Uterus (tissue), 4 donors: ENCODE measurements at places on chromosomes 5 and 9.

DNA sequence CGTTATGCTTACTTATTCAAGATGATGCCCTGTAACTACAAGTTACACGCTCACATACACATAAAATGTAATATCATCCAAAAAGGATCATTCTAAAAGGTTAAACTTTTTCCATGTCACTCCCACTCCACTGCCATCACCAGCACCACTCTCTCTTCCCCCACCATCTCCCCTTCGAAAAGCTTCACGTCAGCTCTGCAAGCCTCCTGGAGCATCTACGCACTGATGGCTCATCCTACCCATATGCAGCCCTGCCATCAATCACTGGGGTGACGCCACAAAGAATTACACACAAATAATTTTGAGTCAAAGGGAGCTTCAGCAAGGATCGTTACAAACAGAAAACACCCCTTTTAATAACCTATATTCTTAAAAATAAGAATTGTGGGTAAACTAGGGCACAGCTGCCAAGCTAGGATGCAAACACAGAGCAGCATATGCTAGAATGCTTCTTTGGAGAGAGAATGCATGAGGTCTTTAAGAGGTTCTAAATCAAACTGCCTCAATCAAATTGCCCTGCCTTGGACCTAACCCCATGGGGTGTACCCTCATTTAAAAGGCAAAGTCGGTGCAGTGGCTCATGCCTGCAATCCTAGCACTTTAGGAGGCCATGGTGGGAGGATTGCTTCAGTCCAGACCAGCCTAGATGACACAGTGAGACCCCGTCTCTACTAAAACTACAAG lies 56.1 kb downstream of the SHB start:
- no peaks in the 10 kb centered on the region for H3K27me3 ChIP-seq
- H3K36me3 ChIP-seq = no peaks in the 10 kb centered on the region
- no peak overlapping the region for H3K27ac ChIP-seq
- H3K4me1 ChIP-seq = peaks cover 4% of the 10 kb centered on the region
- no peak for DNase-seq
- no peak overlapping the region for H3K4me3 ChIP-seq

- H3K4me1 ChIP-seq = no peaks in the 10 kb centered on the region
- H3K4me3 ChIP-seq = no peak overlapping the region
- H3K27me3 ChIP-seq = no peaks in the 10 kb centered on the region
- no peak overlapping the region for H3K27ac ChIP-seq
These were observed 16.8 kb downstream of the NIPAL4 start for GRCh38 chr5:157476702-157477408.

GRCh38 chr9:21141427-21141882 lies at the start of gene IFNW1:
Gene IFNW1, minus strand, starts transcription at chr9:21141832. Its CDS starts 262 bp downstream, at chr9:21141570.
- no peaks in the 10 kb centered on the region for H3K27me3 ChIP-seq
- H3K4me1 ChIP-seq = no peaks in the 10 kb centered on the region
- no peaks in the 10 kb centered on the region for H3K36me3 ChIP-seq
- H3K27ac ChIP-seq = no peak within 1 kb of the TSS

GRCh38 chr5:96569770-96570169 lies 92.4 kb upstream of the CAST start:
- H3K4me3 ChIP-seq = no peak overlapping the region
- no peak overlapping the region for H3K27ac ChIP-seq
- H3K4me1 ChIP-seq = no peaks in the 10 kb centered on the region
- H3K36me3 ChIP-seq = no peaks in the 10 kb centered on the region
- DNase-seq = no peak

DNA sequence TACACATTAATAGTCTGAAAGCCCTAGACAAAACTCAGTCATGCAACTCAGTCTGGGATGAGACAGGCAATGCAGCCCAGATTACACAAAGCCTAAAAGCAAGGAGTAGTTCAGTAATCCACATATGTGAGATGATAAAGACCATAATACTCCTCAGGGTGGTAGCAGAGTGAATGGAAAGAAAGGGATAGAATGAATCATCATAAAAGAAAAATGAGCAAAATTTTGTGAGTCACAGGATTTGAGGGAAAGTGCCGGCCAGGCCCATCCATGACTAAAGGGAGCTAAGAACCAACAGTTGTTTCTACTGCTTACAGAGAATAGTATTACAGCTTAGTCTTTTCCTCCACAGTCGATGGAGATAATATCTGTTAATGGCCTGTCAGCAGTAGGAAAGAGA lies 90.0 kb upstream of the POU5F2 start:
- no peaks in the 10 kb centered on the region for H3K27me3 ChIP-seq
- no peaks in the 10 kb centered on the region for H3K36me3 ChIP-seq
- H3K27ac ChIP-seq = no peak overlapping the region
- DNase-seq = no peak

- no peak overlapping the region for H3K4me3 ChIP-seq
- no peaks in the 10 kb centered on the region for H3K36me3 ChIP-seq
- no peak overlapping the region for H3K27ac ChIP-seq
- no peaks in the 10 kb centered on the region for H3K4me1 ChIP-seq
- DNase-seq = no peak
These were observed 523.0 kb downstream of the MTRR start for GRCh38 chr5:8391911-8392310.

- DNase-seq = no peak
- no peaks in the 10 kb centered on the region for H3K36me3 ChIP-seq
- H3K4me1 ChIP-seq = no peaks in the 10 kb centered on the region
- H3K27ac ChIP-seq = no peak overlapping the region
- H3K4me3 ChIP-seq = no peak overlapping the region
These were observed 11.4 kb upstream of the ENG start for GRCh38 chr9:127865645-127866464.

DNA sequence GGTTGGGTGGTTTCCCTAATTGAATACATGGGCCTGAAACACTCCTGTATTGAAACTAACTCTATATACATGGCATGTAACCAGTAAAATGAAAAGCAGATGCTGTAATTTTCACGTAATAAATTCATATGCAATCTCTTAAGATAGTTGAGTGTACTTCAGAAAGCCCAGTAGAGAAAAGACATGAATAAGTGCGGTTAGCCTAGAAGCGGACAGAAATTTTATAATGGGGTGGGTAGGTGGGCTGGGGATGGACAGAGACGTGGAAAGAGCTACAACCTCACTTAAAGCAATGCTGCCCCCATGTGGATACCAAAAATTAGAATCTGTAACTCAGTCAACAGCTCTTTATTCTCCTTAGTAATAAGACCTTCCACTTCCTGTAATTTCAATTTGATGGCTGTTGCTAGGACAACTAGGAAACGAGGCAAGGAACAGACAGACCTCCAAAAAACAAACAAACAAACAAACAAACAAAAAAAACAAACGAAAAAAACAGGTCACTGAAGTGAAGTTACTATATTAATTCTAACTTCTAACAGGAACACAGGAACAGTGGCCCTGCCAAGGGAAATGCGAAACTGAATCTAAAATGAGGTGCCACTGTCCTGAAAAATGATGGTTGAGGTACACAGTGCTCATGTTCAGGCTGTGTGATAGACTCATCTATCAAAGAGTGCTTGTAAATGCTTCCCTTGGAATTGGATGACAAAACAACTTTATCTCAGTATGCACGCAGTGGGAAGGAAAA lies 103.4 kb upstream of the GNA14 start:
- DNase-seq = peak; percentile 51
- no peak overlapping the region for H3K4me3 ChIP-seq
- no peaks in the 10 kb centered on the region for H3K36me3 ChIP-seq
- H3K27me3 ChIP-seq = no peaks in the 10 kb centered on the region
- H3K27ac ChIP-seq = peak overlapping the region; percentile 48

- peak overlapping the region; percentile 94 for H3K27ac ChIP-seq
- peak; percentile 56 for DNase-seq
- peak overlapping the region; percentile 62 for H3K4me3 ChIP-seq
- H3K36me3 ChIP-seq = no peaks in the 10 kb centered on the region
- no peaks in the 10 kb centered on the region for H3K4me1 ChIP-seq
These were observed 2.1 kb downstream of the TLN1 start for GRCh38 chr9:35729700-35730485.

DNA sequence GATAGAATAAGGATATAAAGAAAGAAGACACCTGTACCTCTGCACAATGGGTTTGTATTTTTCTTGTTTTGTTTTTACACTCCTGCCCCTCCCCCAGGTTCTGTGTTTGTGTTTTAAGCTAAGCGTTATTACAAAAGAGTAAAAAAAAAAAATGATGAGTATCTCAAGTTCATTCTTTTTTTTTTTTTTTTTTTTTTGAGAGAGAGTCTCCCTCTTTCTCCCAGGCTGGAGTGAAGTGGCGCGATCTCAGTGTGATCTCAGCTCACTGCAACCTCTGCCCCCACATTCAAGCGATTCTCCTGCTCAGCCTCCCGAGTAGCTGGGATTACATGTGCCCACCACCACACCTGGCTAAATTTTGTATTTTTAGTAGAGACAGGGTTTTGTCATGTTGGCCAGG lies 29.4 kb upstream of the RAI14 start:
- H3K4me1 ChIP-seq = no peaks in the 10 kb centered on the region
- no peaks in the 10 kb centered on the region for H3K36me3 ChIP-seq
- no peak overlapping the region for H3K27ac ChIP-seq
- DNase-seq = no peak
- no peak overlapping the region for H3K4me3 ChIP-seq

GRCh38 chr9:76022317-76022716 lies 131.8 kb downstream of the PCSK5 start:
- H3K4me3 ChIP-seq = no peak overlapping the region
- H3K27ac ChIP-seq = no peak overlapping the region
- H3K4me1 ChIP-seq = no peaks in the 10 kb centered on the region
- no peak for DNase-seq

DNA sequence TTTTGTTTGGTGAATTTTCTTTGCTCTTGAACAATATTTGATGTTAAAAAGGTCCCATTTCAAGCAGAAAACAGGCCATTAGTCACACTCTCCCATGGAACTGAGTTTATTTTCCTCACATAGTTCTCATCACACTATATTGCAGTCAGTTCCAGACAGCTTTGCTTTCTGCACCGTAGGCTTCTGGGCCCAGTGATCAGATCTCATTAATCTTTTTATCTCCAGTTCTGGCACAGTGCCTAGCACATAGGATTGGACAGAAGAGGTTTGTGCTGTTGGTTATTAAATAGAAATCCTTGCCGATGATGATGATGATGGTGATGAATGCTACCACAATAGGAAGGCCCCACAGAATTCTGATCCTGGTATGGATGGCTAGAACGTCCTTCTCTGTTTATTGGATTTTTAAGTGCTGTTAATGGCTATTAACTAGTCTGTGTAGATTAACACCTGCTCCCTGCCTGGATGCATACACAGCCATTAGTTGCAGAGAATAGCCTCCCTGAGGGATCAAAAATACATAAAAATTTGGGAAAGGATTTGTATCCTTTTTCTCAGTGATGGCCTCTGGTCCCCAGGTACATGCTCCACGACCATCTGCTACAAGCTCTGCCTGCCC lies 52.0 kb upstream of the NTRK2 start:
- H3K4me3 ChIP-seq = no peak overlapping the region
- H3K36me3 ChIP-seq = no peaks in the 10 kb centered on the region
- no peaks in the 10 kb centered on the region for H3K4me1 ChIP-seq
- H3K27ac ChIP-seq = no peak overlapping the region
